Activated naive CD4-positive, alpha-beta T cell treated with anti-CD3 and anti-CD28 coated beads for 36 hours (primary cell): ENCODE measurements at places on chromosomes 3 and 15. TPM values are rescaled to one million over a fixed set of nuclear protein-coding genes. Genes with fewer than 3 reads are reported as not detected.

LDHAL6B gene
- not detected for total RNA-seq

CPNE9 gene
- not detected for total RNA-seq

MYEF2 gene
- 32.7 TPM for total RNA-seq

C3orf70 gene
- not detected for total RNA-seq

AMOTL2 gene
- not detected for total RNA-seq

SERPINI2 gene
- total RNA-seq: not detected

LIPH gene
- total RNA-seq: not detected

CCR9 gene
- total RNA-seq: not detected

CYP19A1 gene
- total RNA-seq: not detected

MYD88 gene
- 16.6 TPM for total RNA-seq

ACVR2B gene
- total RNA-seq: 6.5 TPM

SCG5 gene
- total RNA-seq: 0.94 TPM

CLDN18 gene
- total RNA-seq: not detected

- peaks cover 67% of the 10 kb centered on the region for H3K36me3 ChIP-seq
- H3K4me3 ChIP-seq: peak overlapping the region; percentile 94
- H3K4me1 ChIP-seq: peaks cover 48% of the 10 kb centered on the region
- DNase-seq: no peak
Measured at GRCh38 chr15:92886042-92886537, 14.0 kb upstream of the CHD2 start.

- H3K27me3 ChIP-seq: peaks cover 26% of the 10 kb centered on the region
- peak within 1 kb of the TSS; percentile 30 for H3K4me3 ChIP-seq
- H3K36me3 ChIP-seq: no peaks in the 10 kb centered on the region
- no peak for DNase-seq
Measured at GRCh38 chr15:65067645-65068402, at the start of gene RASL12. RASL12 (minus strand) TSS chr15:65067991; CDS start chr15:65067835, 156 bp downstream.

DNA sequence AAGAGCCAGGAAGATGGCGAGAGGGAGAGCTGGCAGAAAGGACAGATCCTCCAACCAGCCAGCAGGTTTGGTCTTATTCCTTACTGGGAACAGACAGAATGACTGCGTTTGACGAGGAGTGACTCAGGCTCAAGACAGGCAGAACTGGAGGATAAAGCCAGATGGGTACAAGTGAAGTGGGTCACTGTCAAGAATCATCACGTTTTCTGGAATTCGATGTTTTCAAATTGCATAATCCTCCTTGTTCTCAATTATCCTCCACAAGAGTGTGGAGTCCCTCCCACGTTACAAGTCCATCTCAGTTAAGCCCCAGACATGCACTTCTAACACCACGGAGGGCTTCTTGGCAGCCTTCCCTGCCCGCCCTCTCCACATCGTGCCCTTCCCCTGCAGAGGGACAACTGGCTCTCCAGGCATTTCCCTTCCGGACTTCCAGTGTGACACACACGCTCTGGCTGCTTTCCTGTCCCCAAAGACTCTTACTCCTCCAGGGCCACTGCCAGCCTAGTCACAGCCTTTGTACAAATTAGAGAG is 183.1 kb downstream of the CHST2 start:
- DNase-seq: no peak
- H3K27me3 ChIP-seq: no peaks in the 10 kb centered on the region
- H3K36me3 ChIP-seq: no peaks in the 10 kb centered on the region
- H3K4me1 ChIP-seq: peaks cover 8% of the 10 kb centered on the region

GRCh38 chr3:160003520-160004128 is 15.0 kb downstream of the IL12A start:
- H3K27me3 ChIP-seq: no peaks in the 10 kb centered on the region
- H3K4me1 ChIP-seq: no peaks in the 10 kb centered on the region
- H3K27ac ChIP-seq: no peak overlapping the region

DNA sequence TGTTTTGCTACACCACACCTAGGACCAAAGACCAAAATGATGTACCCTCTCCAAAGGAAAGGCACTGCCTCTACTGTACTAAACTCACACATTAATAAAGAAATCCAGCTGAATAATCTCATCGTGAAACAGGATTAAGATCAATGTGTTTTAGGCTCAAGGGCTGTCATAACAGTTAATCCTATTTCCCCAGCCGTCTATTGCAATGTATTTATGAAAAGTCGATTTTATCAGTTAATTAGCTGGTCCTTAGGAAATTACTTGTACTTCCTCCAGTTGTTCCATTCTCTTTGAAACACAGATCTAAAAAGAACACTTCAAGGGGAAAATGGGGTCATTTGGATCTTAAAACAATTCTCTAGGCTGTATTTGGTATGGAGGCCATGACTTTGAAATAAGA is 8.5 kb downstream of the ETV5 start:
- H3K27me3 ChIP-seq: peaks cover 72% of the 10 kb centered on the region
- H3K27ac ChIP-seq: no peak overlapping the region
- DNase-seq: no peak
- H3K4me1 ChIP-seq: peaks cover 9% of the 10 kb centered on the region
- no peaks in the 10 kb centered on the region for H3K36me3 ChIP-seq

- DNase-seq: no peak
- no peaks in the 10 kb centered on the region for H3K36me3 ChIP-seq
- no peaks in the 10 kb centered on the region for H3K27me3 ChIP-seq
Measured at GRCh38 chr3:176119826-176120225, 1077.5 kb downstream of the TBL1XR1 start.

GRCh38 chr3:113695786-113696645 is at the start of gene USF3:
USF3 (minus strand) TSS chr3:113696642; CDS start chr3:113674878, 21,764 bp downstream.
- no peaks in the 10 kb centered on the region for H3K27me3 ChIP-seq
- peak within 1 kb of the TSS; percentile 96 for H3K27ac ChIP-seq

GRCh38 chr3:194949592-194949991 is 263.9 kb downstream of the FAM43A start:
- DNase-seq: no peak
- no peaks in the 10 kb centered on the region for H3K27me3 ChIP-seq
- no peaks in the 10 kb centered on the region for H3K36me3 ChIP-seq
- no peak overlapping the region for H3K27ac ChIP-seq

- H3K36me3 ChIP-seq: no peaks in the 10 kb centered on the region
- H3K4me1 ChIP-seq: no peaks in the 10 kb centered on the region
- DNase-seq: no peak
- H3K27ac ChIP-seq: no peak overlapping the region
Measured at GRCh38 chr3:160618363-160618762, 53.0 kb upstream of the KPNA4 start.

GRCh38 chr15:48868023-48868422 is 9.9 kb upstream of the EID1 start:
- H3K4me3 ChIP-seq: no peak overlapping the region
- H3K27me3 ChIP-seq: peaks cover 25% of the 10 kb centered on the region
- no peaks in the 10 kb centered on the region for H3K36me3 ChIP-seq
- no peak for DNase-seq
- no peak overlapping the region for H3K27ac ChIP-seq
- H3K4me1 ChIP-seq: no peaks in the 10 kb centered on the region

DNA sequence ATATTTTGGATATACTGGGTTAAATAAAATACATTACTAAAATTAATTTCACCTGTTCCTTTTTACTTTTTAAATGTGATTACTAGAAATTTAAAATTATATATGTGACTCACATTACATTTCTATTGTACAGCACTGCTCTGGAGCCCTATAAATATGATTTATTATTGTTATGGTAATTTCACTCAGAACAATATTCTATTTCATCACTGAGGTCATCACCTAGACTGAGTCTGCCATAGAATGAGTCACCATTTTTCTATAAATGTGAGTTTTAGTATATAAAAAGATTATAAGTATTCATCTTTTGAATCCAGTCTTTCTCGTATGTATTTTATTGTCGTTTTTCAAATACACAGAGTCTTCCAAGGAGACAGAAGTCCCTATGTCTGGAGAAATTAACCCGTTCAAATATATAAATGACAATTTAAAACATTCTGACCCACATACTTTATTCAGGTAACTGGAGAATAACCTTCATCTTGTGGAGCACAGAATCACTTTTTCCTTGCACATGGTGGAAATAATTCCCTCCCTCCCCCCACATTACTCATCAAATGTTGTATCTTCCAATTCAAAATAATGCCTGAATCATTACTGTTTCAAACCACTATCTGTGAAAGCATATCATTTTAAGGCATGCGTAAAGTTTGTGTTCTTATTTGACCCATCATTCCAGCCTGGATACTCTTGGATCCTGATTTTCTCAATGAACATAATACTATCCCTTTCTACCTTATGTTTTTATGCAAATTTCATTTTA is 30.0 kb downstream of the CHST14 start:
- H3K27me3 ChIP-seq: peaks cover 6% of the 10 kb centered on the region
- DNase-seq: no peak

DNA sequence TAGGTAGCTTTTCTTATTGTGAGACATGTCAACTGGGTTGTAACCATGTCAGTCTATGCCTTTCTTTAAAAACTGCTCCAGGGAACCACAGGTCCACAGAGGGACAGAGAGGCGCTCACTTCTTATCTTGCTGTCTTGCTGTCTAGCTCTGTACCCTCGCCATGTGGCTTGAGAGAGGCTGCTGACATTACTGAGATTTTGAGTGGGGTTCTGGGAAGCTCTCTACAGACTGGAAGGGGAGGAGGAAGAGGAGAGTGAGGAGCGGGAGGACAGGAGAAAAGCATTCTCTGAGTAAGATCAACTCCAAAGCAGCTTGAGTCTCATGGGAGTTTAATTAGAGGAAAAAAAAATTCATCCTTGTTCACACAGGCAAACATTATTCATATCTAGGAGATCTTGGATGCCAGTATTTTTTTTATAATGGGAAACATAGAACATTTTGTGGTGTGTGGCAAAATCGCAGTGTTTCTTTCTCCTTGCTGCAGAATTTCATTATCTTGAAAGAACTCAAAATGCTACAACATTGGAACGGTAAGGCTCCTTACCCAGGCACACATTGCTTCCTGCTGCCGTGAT is 1037.0 kb upstream of the NR2F2 start:
- no peak overlapping the region for H3K27ac ChIP-seq
- H3K36me3 ChIP-seq: no peaks in the 10 kb centered on the region
- peaks cover under 1% of the 10 kb centered on the region for H3K4me1 ChIP-seq
- no peak for DNase-seq

DNA sequence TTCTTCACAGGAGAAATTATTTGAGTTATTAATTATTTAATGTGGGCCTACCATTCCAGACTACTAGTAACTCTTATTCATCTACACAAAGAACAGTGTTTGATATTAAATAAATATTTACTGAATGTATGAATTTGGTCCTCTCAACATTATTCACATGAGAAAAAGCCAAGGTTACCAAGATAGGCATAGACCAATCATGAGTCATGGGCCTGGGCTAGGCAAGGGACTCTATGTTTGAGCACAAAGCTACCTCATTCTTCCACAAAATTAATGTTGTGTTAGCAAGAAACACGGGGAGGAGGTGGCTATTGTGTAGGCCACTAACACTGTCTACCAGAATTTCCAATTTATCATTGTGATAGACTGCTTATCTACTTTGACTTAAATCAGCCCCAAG is 115.7 kb downstream of the SERPINI1 start:
- no peaks in the 10 kb centered on the region for H3K36me3 ChIP-seq
- no peak for DNase-seq
- H3K4me3 ChIP-seq: no peak overlapping the region
- H3K4me1 ChIP-seq: no peaks in the 10 kb centered on the region
- peaks cover 3% of the 10 kb centered on the region for H3K27me3 ChIP-seq

- H3K27me3 ChIP-seq: peaks cover 5% of the 10 kb centered on the region
- DNase-seq: no peak
- no peaks in the 10 kb centered on the region for H3K36me3 ChIP-seq
- H3K27ac ChIP-seq: no peak overlapping the region
Measured at GRCh38 chr15:25971053-25971452, 107.9 kb upstream of the ATP10A start.

DNA sequence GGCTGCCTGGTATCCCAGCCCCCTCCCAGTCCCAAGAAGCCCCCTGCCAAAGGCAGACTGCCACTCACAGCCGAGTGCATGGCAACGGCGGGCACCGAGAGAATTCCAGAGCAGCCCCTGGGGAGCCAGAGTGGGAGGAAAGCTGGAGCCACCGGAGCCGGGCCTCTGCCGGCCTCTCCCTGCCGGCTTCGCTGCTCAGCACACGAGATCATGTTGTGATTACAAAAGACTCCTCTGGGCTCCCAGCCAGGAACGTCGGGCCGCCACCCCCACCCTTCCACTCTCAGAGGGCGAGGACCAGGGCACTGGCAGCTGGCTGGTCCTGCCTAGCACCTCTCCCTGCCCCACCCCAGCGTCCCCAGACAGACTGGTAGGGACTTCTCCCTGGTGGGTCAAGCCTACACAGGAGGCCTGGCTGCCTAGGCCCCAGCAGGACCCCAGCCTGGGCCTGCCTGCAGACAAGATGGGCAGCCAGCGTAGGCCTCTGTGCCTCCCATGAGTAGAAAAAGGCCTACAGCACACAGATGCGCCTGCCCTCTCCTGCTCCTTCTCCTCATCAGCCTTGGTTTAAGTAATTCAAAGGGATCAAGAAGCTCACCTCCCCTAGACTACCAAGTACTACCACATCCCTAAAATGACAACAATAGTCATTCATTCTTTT is at the start of gene CCDC9B:
TSS of gene CCDC9B (minus strand) at position 200 of the 661 bp plus-strand sequence. CDS start at position 80, 120 bp downstream.
- no peaks in the 10 kb centered on the region for H3K27me3 ChIP-seq
- peaks cover 5% of the 10 kb centered on the region for H3K4me1 ChIP-seq
- no peak within 1 kb of the TSS for H3K4me3 ChIP-seq

DNA sequence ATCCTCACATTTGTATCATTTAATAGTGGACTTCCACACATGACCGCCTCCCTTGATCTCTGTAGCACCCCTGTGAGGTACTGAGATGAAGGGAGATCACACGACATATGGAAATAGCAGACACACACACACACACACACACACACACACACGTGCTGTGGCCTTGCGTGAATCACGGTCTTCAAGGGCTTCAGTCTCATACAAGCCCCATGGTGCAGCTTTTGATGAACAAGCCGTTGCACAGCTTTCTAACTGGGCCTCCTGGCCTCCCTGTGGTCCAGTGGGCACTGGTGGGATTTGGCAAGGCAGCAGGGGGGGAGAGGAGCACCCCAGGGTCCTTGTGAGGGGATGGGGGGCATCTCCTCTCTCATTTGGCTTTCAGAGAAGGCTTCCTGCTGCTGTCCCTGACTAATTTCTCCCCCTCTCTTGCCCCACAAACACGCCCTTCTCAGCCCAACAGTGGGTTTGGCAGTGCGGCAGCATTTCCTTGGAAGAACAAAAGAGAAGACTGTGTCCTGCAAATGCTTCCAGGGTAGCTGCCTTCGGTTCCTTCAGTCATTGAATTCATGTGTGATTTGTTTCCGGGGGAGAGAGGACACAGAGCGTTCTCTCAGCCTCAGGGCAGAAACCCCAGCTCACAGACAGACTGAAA is 98.7 kb downstream of the SMAD6 start:
- H3K27ac ChIP-seq: no peak overlapping the region
- H3K4me1 ChIP-seq: no peaks in the 10 kb centered on the region
- H3K36me3 ChIP-seq: no peaks in the 10 kb centered on the region
- no peaks in the 10 kb centered on the region for H3K27me3 ChIP-seq
- no peak for DNase-seq

DNA sequence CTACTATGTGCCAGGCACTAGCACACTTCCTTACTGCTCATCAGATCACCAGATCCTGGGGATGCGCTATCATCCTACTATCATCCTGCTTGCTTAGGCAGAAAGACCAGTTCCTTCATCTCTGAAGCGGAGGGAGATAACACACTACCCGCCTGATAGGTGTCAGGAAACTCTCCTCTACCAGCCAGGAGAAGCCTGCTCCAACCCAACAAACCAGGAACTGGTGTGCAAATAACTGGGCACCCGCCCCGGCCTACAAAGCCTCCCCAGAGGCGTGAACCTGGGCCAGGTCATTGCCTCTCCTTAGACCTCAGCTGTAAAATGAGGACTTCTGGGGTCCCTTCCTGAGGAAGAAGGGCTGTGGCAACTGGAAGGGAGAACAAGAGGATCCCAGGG is 61.5 kb downstream of the HOMER2 start:
- H3K36me3 ChIP-seq: no peaks in the 10 kb centered on the region
- no peak overlapping the region for H3K4me3 ChIP-seq
- H3K27me3 ChIP-seq: no peaks in the 10 kb centered on the region
- DNase-seq: no peak
